ENCODE measurements at places on chromosomes 16 and 17.
A peak's percentile ranks its signal among the peaks of the same experiment; 100 is the strongest.

DNA sequence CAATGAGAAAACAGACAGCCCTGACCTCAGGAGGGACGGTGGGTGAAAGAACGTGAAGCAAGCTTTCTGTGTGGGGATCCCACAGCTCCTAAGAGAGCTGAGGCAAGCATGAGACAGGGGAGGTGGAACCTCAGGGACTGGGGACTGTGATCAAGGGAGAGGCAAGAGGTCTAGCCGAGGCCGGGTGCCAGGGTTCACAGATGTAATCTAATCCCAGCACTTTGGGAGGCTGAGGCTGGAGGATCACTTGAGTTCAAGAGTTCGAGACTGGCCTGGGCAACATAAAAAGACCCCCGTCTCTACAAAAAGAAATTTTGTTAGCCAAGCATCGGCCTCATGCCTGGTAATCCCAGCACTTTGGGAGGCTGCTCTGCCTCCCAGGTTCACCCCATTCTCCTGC is 4.5 kb upstream of the ADAM11 start:
- DNase-seq: no peak

DNA sequence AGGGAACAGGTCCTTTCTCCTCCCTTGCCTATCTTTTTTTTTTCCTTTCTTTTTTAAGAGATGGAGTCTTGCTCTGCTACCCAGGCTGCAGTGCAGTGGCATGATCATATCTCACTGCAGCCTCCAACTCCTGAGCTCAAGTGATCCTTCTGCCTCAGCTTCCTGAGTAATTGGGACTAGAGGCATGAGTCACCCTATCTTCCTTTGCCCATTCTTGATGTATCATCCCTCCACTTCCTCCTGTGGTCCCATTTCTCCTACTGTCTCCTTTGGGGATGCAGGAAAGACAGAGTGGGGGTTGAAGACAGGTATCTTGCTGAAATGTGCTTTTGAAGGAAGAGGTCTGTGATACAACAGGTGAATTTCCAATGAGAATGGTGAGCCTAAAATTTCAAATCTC is 5.5 kb downstream of the MYO19 start:
- no peak for DNase-seq

GRCh38 chr17:61362396-61362795 is 37.2 kb upstream of the TBX2 start:
- no peak for DNase-seq

DNA sequence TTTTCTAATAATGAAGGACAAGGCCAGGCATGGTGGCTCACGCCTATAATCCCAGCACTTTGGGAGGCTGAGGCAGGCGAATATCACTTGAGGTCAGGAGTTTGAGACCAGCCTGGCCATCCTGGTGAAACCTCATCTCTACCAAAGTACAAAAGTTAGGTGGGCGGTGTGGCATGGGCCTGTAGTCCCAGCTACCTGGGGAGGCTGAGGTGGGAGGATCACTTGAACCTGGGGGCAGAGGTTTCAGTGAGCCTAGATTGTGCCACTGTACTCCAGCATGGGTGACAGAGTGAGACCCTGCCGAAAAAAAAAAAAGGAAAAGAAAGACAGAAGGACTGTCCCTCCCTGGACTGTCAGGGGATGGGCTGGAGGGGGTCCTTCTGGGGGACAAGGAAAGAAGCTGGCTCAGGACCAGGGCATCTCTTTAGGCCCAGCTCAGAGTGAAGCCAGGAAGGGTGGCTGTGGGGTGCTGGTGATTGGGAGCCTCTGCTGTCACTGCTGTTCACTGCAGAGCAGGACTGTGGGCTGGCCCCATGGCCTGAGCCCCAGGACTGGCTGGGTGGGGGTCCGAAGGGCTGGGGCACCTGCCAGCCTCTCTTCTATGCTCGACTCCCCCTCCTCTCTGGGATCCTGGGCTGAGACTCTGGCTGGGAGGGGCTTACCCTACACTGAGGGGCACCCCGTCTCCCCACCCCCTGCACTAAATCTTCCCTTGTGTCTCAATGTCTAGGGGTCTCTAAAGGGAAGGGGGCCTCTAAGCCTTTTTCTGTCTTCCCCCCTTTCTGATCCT is 909 bp upstream of the ARHGAP23 start:
- DNase-seq: no peak

DNA sequence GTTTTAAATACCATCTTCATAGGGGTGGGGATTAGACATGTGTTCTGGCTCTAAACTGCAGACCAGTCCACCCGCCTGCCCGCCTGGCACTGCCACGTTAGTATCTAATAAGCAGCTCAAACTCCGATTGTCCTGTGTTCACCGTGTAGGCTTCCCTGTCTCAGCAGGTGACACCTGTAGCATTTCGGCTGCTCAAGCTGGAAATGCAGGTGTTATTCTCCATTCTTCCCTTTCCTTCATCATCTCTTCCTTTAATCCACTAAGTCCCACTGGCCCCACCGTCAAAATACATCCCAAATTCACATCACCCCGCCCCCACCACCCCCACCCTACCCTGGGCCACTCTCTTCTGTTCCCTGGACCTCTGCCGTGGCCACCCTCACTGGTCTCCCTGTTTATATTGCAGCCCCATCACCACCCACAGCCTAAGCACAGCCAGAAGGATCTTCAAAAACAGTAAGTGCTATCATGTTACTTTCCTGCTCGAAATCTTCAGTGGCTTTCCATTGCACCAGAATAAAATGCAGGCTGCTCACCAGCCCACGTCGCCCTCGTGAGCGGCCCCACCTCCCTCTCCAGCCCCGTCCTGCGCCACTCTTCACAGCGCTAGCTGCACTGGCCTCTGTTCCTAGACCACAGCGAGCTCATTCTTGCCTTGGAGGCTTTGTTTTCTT is 65.1 kb downstream of the RTN4RL1 start:
- peak; percentile 62 for DNase-seq

DNA sequence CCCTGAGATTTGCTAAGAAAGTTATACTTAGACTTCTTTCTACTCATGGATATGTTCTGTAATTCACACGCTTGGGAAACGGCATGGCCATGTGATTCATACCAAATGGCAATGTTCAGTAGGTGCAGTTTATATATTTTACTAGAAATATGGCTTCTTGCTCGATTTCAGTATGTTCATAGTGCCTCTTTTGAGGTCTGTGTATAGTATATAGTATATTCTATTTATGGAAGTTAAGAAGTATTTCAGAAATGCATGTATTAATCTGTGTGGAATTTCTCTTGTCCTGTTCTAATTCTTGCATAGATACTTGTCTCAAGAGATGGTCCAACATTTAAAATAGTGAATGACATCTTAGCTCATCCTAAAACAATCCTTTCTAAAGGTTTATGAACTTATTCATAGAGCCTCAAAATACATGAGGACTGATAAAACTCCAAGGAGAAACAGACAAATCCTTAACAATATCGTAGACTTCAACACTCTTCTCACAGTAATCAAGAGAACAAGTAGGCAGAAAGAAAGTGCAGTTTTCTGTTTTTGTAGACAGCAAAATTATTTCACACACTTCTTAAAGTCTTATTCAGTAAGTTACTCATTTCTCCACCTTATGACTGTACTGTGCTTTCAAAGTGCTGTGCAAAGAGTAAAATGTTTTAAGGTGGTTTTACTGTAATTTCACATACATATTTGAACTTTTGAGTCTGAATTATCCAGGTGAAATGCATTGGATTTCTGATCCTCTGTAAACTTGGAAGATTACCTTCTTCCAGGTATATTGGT is 11.1 kb downstream of the BPTF start:
- DNase-seq: no peak

GRCh38 chr16:28504707-28505404 is 1.8 kb downstream of the IL27 start:
- no peak for DNase-seq

DNA sequence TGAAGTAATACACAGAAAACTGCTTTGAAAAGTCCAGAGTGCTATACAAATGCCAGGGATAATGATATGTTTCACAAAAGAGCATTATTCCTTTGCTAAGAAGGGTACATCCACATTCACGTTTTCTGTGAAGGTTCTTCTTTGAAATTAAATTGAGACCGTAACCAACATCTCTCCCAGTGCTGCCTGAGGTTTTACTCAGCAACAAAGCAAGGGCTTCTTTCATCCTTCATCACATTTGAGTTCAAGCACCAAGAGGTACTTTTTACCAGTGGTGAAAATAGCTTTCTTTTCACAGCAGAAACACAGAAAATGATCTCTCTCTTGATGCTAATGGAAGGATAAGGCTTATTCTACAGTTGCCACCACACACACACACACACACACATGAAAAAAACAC is 113.3 kb downstream of the TOX3 start:
- DNase-seq: no peak

- DNase-seq: no peak
Measured at GRCh38 chr17:78006338-78006737, 47.8 kb downstream of the TNRC6C start.

DNA sequence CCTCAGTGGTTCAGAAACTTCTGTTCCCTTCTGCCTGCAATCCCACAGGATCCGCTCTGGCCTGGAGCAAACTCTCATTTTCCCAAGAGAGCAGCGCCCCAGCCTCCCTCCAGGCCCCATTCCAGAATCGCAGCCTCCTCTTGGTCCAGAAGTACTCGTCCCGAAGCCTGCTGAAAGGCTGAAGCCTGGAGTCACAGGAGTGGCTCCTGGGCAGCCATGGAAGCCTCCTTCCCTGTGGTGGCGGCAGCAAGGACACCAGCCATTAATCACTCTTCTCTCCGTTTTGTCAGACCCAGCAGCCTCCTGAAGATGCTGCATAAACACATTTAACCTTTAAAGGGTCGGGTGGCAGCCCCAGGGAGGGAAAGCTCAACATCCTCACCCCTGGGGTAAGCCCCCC is 66.9 kb upstream of the TNRC6C start:
- DNase-seq: no peak

DNA sequence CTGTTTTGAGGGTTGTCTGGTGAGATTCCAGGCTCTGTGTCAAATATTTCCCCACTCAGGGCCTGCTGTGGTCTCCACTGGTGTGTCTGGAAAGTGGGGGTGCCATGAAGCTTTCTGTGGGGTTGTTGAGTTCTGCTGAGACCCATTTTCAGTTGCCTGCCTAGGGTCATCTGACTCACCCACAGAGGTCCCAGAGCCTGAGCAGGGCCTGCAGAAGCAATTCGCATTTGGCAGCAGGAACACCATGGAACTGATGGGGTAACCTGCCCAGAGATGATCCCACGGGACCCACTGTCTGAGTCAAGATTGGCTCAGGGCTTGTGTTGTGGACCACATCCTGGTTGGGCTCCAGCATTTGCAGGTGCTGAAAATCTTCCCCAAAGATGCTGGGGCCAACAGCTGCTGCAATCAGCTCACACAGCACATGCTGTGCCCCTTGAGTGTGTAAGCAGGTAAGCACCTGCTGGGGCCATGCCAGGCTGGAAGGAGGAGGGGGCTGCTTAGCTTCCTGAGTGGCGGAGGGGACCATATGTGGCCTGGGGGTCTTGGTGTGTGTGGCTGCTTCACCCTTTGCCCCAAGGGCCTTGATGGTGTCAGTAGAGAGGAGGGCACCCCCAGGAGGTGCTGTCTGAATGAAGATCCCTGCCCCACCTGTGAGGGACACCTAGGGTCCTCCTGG is 1726.1 kb downstream of the TP53TG3F start:
- no peak for DNase-seq

- DNase-seq: no peak
Measured at GRCh38 chr17:4506175-4506813, 7.6 kb downstream of the SPNS2 start.

- DNase-seq: no peak
Measured at GRCh38 chr16:56041556-56042140, 149.6 kb upstream of the GNAO1 start.

DNA sequence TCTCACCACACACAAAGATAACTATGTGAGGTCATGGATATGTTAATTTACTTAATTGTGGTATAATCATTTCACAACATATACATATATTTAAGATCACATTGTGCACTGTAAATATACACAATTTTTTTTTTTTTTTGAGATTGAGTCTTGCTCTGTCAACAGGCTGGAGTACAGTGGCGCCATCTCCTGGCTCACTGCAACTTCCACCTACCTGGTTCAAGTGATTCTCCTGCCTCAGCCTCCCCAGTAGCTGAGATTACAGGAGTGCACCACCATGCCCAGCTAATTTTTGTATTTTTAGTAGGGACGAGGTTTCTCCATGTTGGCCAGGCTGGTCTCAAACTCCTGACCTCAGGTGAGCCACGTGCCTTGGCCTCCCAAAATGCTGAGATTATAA is 11.5 kb upstream of the PRSS54 start:
- no peak for DNase-seq

GRCh38 chr16:86398622-86399021 is 111.7 kb upstream of the FOXF1 start:
- DNase-seq: no peak

GRCh38 chr16:88697831-88698615 is 8.2 kb downstream of the RNF166 start:
- DNase-seq: no peak

- no peak for DNase-seq
Measured at GRCh38 chr16:67922740-67923139, 8.9 kb downstream of the CTRL start.

DNA sequence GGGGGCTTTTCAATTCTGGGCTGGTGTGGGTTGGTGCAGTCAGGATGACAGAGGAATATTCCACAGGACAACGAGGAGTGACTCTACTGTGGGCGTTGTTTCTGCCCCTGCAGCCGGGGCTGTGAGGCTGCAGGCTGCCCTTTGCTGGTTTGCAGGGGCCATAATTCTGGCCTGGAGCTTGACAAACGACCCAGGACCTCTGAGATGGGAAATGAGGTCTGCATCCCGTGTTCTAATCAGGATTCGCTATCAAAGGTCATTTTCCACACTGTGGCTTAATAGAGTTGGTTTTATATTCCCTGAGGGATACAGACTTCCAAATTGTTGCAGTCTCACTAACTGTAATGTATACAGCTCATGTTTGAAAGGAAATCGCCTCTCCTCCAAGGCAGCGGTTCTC is 180.9 kb downstream of the RPTOR start:
- no peak for DNase-seq

DNA sequence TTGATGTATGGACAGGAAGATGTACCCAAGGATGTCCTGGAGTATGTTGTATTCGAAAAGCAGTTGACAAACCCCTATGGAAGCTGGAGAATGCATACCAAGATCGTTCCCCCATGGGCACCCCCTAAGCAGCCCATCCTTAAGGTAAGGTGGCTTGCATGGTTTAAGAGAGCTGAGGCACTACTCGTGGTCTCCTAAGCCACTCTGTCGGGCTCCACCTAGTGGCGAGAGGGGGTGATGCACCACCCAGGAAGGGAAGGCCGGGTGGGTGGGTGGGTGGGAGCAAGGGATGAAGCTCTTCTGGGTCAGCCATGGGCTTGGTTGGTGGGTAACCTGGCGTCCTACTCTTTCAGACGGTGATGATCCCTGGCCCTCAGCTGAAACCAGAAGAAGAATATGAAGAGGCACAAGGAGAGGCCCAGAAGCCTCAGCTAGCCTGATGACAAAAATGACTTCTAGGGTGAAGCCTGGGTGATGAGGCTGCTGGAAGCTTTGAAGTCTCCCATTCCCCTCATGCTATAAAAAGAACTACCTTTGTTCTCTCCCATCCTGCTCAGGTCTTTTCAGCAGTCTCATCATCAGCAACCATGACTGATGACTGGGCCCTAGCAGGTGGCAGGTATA is 21.5 kb downstream of the GPR179 start:
- no peak for DNase-seq

DNA sequence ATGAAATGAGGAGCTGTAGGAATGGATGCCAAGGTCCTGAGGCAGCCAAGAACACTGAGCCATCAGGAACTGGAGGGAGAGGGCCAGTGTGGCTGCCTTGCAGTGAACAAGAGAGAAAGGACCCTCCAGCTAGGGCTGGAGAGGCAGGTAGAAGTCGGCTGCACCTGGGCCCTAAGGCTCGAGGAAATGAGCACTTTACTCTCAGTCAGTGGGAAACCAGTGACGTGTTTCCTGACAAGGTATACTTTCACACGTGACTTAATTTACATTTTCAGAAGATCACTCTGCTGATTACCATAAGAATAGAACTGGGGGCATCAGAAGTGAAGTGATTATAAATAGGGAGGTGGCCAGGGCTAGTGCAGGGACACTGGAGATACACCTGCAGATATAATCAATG is 115.2 kb downstream of the C17orf67 start:
- no peak for DNase-seq

Measured in anterior cingulate cortex (tissue), 58 donors.